Naive B cell (primary cell): ENCODE measurements at places on chromosomes 6 and 20.

DNA sequence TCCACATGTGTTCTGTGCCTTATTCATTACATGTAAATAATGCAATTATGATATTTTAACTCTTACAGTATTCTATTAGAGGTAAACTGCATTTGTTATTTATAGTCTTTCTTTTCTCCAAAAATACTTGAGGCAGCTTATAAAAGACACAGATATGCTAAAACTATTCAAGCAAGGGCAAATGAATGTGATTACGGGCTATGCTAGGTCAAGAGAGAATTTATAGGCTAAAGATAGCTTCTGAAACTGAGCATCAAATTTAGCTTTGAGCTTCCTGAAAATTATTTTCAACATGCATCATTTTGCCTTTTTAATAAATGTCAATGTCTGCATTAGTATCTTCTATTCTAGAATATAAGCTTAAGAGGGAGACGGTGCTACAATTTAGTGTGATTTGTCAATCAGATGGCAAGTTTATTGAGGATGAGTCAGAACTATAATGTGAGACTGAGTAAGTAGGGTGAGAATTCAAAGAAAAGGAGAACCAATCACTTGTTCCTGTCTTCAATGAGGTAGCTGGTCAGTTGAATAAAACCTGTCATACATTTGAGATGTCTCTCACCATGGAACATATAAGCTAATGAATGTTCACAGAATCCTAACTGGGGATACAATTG, 669.4 kb upstream of the CITED2 start:
- no peak for DNase-seq

DNA sequence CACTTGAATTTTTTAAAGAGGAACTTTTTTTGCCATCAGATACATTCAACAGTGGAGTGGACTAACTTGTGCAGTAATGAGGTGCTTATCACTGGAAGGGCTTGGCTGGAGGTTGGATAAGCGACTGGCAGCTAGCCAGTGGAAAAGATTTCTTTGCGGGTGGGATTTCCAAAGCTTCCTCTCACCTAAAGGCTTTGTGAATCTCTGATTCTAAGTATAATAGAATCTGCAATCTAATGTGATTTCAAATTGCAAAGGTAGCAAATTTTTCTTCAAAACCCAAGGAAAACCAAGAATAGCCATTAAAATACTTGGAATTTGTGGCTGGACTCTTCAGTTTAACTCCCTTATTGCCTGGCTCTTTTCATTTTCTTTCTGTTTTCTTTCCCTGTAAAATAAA, 460.4 kb upstream of the MARCKS start:
- no peak for DNase-seq

DNA sequence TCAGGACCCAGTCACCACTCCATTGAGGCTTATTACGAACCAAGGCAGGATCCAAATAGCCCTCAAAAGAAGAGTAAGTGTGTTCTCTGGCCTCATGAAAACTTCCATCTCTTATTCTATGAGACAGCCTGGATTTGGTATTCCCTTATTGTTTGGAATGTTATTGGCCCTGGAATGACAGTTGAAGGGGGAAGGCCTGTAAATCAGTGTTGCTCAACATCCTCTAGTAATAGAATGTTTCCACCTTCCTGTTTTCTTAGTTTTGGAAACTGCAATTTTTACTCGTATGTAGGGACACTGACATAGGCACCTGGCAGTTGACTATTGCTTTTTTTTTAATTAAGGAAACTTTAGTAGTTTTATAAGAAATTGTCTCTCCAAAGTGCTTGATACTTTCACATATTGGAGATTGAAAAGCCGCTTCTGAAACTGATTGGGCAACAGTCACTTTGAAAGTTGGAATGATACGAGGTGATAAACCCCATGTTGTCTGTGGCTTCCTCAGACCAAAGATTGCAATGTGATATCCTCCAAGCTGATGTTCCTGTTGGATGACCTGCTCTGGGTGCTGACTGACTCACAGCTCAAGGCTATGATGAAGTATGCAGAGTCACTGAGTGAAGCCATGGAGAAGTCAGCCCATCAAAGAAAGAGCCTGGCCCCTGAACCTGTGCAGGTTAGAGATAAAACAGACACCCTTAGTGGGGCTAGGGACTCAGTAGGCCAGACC, 43.1 kb downstream of the BLTP3A start:
- DNase-seq = no peak

GRCh38 chr6:17305219-17306001, 24.2 kb downstream of the RBM24 start:
- DNase-seq = no peak

DNA sequence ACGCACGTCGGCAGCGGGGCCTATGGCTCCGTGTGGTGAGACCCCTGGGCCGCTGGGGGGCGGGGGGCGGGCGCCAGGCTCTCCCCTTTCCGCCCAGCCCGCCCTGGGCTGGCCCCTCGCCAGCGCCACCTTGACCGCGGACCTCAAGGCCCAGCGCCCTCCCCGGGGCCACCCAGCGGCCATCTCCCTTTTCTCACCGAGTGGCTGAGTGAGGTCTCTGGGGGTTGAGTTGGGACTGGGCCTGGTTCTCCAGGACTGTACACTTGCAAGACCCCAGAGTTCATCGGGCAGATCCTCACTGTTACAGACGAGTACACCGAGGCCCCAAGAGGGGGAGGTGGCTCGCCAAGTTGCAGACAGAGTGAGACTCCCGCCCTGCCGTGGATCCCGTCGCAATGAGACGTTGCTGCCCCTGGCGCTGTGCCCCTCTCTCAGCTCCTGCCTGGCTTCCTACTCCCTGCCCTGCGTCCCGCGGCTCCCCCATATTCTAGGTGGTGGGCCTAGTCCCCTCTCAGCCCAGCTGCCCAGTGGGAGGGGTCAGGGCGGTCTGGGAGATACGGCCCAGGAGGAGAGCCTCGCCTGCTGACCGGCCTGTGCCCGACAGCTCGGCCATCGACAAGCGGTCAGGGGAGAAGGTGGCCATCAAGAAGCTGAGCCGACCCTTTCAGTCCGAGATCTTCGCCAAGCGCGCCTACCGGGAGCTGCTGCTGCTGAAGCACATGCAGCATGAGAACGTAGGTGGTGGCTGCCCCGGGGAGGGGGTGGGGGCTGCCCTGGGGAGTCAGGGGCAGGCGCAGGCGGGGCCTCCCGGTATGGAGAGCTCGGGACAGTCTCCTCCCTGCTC, 576 bp downstream of the MAPK13 start:
- peak; percentile 27 for DNase-seq

DNA sequence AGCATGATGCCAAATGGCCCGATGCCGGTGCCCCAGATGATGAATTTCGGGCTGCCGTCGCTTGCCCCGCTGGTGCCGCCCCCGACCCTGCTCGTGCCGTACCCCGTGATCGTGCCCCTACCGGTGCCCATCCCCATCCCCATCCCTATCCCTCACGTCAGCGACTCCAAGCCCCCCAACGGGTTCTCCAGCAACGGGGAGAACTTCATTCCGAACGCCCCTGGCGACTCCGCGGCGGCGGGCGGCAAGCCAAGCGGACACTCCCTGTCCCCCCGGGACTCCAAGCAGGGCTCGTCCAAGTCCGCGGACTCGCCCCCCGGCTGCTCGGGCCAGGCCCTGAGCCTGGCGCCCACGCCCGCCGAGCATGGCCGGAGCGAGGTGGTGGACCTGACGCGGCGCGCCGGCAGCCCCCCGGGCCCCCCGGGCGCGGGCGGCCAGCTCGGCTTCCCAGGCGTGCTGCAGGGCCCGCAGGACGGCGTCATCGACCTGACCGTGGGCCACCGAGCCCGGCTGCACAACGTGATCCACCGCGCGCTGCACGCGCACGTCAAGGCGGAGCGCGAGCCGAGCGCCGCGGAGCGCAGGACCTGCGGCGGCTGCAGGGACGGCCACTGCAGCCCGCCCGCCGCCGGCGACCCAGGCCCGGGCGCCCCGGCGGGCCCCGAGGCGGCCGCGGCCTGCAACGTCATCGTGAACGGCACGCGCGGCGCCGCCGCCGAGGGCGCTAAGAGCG, 144.6 kb downstream of the SOBP start:
- DNase-seq = peak; percentile 24

- DNase-seq = no peak
These were observed 251.0 kb downstream of the UST start for GRCh38 chr6:148997865-148998264.
